Activated effector memory CD4-positive, alpha-beta T cell treated with Interleukin-2 at 50 U/mL for 16 hours (primary cell): ENCODE measurements at places on chromosomes 12 and 14.

- no peak for DNase-seq
These were observed 21.4 kb upstream of the KCNK13 start for GRCh38 chr14:90040411-90040810.

- DNase-seq: no peak
These were observed 365 bp upstream of the TPI1 start for GRCh38 chr12:6866920-6867412.

- no peak for DNase-seq
These were observed 12.1 kb upstream of the NXPH4 start for GRCh38 chr12:57204454-57204853.

- DNase-seq: no peak
These were observed 254.7 kb downstream of the IPO8 start for GRCh38 chr12:30440826-30441602.

DNA sequence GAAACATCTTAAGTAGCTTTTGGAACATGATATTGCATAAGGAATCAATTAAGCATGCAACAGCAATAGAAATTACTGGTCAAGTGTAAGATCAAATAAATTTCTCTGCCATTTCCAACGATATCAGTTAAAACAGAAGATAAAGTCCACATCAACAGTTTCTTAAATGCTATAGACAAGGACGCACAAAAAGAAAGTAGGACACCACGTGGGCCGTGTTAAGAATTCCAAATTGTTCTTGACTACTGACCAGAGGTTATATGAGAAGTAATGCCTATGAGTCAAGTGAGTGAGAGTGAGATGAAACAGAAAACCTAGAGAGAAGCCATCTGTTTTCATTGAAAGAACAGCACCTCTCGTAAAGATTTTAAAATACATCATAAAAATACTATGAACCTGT, 318.2 kb downstream of the TMEM117 start:
- DNase-seq: no peak

DNA sequence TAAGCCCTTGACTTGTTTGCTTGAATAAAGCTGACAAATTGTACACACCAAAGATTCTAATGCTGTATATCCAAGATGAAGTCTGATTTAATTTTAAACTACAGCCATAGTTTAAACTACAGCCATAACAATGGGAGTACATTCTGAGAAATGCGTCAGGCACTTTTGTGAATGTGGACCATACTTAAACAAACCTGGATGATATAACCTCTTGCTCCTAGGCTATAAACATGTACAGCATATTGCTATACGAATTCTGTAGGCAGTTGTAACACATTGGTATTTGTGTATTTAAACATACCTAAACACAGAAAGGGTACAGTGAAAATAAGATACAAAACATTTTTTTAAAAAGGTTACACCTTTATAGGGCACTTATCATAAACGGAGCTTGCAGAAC, 59.4 kb upstream of the KCNMB4 start:
- DNase-seq: no peak

DNA sequence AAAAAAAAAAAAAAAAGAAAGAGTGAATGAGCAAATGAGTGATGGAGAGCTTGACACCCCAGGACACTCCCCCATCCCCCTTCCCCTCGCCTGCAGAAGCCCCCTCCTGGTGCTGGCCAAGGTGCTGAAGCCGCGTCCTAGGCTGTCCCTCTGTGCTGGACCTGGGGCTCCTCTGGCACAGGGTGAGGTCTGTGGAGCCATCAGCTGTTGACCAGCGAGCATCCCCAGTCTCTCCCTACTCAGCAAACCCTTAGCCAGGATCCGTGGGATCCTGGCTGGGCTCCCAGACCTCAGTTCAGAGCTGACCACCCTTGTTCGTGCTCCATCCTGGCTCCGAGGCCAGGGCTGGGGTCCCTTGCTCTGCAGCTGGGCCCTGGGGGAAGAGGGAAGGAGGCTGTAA, 5.4 kb upstream of the KIF26A start:
- no peak for DNase-seq

DNA sequence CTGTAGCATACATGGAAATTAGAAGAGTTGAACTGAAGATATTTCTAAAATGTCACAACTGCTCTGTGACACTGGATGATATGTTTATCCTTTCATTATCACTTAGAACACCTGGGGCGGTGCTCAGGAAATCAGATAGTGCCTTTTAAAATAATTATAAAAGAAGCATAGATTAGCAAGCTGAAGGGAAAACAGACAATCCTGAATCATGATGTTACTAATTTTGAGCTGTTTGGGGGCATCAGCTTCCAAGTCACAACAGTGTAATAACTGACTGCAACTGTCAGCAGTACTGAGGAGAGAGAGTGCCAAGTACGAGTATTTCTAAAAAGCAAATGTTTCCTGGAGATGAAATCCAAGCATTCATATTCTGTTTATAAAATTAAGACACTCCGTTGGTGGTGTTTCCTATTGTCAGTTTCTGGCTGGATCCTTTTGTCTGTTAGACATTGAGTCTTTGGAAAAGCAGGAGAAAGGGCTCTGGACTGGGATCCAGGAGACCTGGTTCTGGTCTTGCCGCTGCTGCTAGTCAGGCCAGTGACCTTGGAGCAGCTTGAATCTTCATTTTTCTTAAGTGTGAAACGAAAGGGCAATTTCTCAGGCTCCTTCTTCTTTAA, 380.1 kb downstream of the EGLN3 start:
- DNase-seq: no peak

DNA sequence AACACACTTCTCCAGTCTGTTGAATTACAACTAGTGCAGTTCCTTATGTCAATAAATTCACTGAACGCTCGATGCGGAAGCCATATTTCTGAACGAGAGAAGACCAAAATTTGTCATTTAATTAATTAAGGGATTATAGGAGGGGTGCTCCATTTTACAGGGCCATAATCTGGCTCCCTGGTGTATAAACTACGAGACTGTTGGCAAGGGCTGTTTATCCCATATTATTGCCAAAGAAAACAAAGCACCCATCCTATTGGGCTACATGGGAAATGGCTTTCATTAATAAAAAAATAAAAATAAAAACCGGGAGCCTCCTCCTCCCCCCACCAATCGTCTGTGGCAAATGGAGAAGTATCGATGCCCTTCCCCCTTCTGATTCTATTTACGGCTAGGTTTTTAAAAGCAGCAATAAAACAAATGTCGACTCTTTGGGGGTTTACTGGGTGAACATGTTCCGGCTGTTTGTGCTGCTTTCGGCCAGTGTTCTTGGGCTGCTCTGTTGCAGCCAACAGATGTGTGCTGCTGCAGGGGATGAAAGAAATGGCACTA, 24.8 kb downstream of the ATF7 start:
- no peak for DNase-seq

GRCh38 chr14:31362746-31363145, 57.6 kb downstream of the HEATR5A start:
- no peak for DNase-seq

- no peak for DNase-seq
These were observed 11.7 kb downstream of the ITPR2 start for GRCh38 chr12:26821212-26821701.

GRCh38 chr12:120121766-120122293, 5.3 kb upstream of the RAB35 start:
- DNase-seq: no peak

- DNase-seq: no peak
These were observed 263.6 kb upstream of the SYT10 start for GRCh38 chr12:33703221-33703620.

GRCh38 chr12:10562306-10562933, 51.0 kb downstream of the MAGOHB start:
- DNase-seq: no peak

- no peak for DNase-seq
These were observed 104.3 kb upstream of the TMCC3 start for GRCh38 chr12:94754653-94755052.

DNA sequence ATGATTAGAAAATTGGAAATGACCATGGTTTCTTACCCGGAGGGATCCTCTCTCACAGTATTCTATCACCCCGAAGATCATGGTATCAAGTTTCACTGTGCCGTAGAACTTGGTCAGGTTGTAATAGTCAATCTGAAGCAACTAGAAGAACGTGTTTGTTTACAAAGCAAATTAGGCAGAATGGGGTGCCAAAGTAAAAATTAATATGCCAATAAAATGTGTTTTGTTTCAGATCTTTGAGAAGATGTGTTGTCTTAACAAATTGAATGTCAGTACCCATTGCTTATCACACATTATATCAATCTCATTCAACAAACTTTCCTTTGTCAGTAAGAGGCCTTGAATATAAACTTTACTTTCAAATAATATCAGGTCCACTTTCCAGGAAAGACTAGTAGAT, 45.0 kb downstream of the GUCY2C start:
- no peak for DNase-seq

DNA sequence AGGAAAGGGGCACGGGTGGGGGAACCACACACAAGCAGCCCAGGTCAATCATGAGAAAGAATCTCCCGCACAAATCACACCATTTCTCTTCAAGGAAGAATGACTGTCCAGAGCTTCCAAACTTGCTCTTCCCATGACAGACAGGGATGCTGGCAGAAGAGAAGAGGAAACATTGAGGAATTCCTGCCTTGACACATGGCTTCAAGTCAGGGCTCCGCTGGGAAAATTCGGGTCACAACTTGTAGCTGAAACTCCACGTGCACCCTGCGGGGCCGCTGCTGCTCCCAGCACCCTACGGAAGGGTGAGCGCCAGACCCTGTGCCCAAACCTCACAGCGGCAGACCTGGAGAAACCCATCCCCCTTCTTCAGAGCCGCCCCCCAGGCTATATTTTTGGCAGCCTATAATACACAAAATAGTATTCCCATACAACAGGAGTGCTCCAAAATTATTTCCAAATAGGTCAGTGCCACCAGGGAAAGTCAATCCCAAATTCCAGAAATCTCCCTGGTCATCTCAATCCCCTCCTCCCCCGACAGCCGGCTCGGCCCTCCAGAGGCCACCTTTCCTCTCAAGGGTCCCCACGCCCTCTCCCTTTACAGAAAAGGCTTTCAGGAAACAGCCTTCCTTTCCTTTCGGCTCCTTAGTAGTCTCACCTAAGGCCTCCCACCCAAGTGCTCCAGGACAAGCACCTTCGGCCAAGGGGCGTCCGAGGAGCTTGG, 1.3 kb downstream of the TMEM132D start:
- DNase-seq: no peak

DNA sequence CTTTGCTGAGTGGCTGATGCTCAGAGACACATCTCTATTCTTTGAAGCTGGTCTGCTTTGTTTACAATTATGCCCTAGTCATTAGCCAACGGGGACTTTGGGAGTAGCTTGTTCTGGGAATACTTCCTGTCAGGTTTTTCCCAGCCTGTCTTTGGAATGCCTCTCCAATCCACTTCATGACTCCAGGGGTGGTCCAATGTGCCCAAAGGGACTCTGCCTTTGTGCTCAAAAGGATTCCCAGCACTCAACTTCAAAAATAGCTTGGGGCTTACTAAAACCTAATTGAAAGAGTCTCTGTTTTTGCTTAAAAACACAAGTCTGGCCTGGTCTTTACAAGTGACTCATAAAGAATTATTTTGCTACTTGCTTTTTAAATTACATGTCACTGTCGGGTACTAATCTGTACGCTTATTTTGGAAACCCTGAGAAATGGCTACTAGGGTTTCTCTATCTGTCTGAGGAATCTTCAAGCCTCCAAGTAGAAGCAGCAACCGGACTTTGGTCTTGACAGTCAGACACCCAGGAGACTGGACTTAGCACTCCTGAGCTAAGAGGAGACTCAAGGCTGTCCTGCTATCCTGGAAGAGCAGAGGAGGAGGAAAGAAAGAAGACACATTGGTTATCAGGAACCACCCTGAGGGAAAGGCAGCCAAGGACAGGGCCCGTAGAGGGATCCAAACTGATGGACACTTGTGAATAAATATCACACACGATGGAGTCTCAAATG, 20.7 kb downstream of the PHLDA1 start:
- no peak for DNase-seq

GRCh38 chr14:66440801-66441200, 45.4 kb upstream of the CCDC196 start:
- DNase-seq: no peak

DNA sequence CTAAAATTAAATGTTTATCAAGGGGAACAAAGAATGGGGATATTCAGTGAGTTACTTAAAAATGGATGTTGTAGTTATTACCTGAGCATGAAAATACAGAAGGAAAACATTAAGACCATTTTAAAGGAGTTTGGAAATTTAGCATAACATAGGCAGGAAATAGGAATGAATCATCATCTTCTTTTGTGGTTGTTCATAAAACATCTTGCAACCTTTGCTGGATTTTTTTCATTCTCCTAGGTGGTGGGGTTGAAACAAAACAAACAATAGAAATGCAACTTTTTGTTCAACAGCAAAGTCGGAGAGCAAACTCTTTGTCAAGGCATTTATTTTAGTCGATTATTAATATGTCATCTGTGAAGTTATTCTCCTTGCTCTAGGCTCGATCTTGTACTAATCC, 275.1 kb downstream of the IPO8 start:
- DNase-seq: no peak

- DNase-seq: no peak
These were observed 23.2 kb downstream of the CCDC177 start for GRCh38 chr14:69551511-69551910.

GRCh38 chr12:66668311-66668710, 10.6 kb downstream of the GRIP1 start:
- no peak for DNase-seq

DNA sequence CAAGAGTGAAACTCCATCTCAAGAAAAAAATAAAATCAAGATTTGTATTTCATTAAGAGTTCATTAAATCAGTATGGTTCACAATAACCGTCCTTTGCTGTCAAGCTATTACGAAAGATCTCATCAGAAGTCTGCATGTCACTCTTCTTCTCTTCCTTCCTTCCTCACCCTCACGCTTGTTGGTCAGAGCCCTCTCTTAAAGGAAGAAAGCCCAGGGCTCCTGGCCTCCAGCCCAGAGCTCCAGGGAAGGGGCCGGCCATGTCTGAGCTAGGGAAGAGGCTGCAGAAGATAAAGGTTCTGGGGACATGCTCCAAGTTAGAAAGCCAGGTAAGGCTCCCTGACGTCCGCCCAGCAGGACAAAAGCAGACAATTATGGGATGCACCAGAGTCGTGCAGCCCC, 43.1 kb upstream of the DLK1 start:
- DNase-seq: no peak

DNA sequence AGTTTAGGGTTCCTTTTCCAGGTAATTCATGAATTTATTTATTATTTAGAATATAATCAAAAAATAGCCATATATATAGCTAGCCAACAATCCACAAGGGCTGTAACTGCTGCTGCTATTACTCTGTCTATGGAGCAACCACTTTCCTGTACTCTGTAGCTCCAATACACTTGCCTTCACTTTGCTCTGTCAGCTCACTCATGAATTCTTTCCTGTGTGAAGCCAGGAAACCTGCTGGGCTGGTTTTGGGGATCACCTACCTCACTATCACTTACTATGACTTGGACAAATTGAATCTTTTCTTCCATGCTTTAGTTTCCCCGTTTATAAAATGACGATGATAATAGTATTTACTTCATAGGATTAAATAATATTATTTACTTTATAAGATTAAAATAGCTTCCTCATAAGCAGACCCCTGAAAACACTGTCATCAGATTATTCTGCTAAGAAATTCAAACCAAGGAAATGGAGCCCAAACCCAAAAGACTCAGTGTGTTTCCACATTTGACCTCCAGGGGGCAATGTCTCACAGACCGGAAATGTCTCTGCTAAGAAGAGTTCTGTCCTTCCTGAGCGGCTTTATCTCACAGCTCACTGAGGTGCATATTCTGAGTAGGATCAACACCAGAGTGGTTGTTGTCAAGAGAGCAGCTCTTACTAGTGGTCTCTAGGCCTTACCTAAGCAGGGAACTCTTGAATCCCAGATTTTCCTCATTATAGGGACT, 457.1 kb downstream of the DAD1 start:
- DNase-seq: no peak
